ENCODE measurements at places on chromosomes 2 and 18.

GRCh38 chr2:59961746-59962145, 591.7 kb downstream of the BCL11A start:
- no peak for DNase-seq

GRCh38 chr2:61789807-61790602, 63.9 kb downstream of the FAM161A start:
- DNase-seq: no peak

DNA sequence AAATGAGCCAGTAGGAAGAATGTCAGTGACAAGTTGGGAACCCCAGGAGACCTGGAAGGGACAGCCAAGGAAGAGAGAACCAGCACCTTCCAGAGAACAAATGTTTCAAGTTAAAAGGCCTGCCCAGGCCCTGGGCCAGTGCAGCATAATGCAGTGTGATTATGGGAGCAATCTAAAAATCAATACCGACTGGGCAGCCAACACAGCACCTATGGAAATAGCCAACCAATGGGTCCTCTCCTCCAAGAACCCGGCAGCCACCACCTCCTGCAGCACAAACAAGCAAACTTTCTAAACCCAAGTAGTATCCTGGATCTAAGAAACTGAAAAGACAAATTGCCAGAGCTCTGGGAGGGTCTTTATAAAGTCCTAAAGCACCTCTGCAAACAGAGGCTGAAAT, 71.7 kb downstream of the CLHC1 start:
- no peak for DNase-seq

DNA sequence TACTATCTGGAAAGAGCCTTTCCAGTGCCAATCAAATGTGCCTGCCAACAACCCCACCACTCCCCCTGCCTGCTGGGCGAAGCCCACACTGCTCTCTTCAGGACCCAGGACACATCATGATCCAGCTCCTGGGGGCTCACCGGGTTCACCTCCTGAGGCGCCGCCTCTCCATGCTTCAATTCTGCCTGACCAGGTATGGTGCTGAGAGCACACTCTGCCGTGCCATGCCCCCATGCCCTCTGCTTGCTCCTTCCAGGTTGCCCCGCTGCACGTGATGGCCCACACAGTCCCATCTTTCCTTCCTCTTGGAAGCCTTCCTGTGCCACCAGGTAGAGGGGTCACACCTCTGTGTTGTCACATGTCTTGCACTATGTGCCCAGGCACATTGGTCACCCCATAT, 47.5 kb downstream of the ASB18 start:
- no peak for DNase-seq

- DNase-seq: no peak
These were observed 79.8 kb upstream of the FZD7 start for GRCh38 chr2:201953880-201954279.

- DNase-seq: no peak
These were observed 181.3 kb upstream of the AGAP1 start for GRCh38 chr2:235312571-235312970.

GRCh38 chr2:109452318-109453305, 161.2 kb downstream of the SEPTIN10 start:
- no peak for DNase-seq

DNA sequence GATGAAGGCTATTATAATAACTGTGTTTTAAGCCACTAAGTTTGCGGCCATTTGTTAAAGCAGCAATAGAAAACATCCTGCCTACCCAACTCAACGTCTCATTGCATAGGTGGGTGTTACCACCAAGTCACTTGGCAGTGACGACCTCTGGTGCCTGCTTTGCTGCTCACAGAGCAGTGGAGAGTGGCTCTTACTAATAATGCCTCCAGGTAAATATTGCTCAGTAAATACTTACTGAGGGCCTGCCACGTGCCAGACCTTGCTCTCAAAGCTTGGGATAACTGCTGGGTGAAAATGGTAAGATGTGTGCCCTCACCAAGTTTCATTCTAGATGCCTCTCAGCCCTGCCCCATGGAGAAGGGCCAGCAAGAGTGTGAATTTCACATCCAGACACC, 27.7 kb downstream of the ITGA6 start:
- no peak for DNase-seq

DNA sequence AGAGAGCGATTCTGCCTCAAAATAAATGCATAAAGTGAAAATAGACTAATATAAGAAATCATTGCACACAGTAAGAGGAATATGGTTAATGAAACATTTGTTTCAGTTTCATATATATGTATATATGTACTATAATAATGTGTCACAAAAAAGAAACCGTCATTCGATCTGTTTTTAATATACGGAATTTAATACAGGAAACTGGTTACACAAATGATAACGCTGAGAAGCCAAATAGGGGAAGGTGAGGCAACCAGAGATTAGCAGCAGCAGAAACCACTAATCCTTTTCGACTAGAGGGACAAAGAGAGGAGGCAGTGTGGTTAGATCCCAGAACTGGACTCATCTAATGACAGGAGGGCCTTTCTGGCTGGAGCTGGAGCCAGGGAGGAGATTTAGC, 64.2 kb upstream of the GREB1L start:
- DNase-seq: no peak

DNA sequence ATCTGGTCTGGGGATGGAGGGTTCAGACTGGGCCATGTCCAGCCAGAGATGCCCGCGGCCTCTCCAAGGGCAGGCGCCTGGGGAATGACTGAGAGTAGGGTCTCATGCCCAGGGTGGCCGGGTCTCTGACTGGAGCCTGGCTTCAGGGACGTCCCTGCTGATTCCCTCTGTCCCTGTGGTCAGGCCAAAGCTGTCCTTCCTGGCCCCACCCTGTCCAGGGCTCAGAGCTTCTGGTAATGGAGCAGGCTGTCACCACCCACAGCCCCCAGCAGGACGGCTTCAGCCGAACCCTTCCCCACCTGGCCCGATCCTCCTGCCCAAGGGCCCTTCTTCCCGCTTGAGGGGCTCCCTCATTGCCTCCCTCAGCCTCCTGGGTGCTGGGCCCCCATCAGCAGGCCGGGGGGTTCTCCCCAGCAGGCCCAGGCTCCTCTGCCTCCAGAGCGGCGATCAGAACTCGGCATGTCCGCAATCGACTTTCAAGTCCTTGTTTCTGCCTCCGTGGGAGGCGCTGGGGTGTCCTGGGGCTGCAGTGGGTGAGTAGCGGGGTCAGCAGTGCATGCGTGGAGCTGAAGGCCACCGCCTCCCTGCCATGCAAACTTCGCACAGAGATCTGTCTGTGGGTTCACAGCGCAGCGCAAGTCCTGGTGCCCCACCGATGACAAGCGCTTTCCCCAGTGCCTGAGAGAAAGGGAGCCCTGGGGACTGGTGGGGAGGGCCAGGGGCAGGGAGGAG, 18.3 kb downstream of the RAMP1 start:
- DNase-seq: no peak

GRCh38 chr2:169105476-169105875, 36.1 kb downstream of the DHRS9 start:
- DNase-seq: no peak

DNA sequence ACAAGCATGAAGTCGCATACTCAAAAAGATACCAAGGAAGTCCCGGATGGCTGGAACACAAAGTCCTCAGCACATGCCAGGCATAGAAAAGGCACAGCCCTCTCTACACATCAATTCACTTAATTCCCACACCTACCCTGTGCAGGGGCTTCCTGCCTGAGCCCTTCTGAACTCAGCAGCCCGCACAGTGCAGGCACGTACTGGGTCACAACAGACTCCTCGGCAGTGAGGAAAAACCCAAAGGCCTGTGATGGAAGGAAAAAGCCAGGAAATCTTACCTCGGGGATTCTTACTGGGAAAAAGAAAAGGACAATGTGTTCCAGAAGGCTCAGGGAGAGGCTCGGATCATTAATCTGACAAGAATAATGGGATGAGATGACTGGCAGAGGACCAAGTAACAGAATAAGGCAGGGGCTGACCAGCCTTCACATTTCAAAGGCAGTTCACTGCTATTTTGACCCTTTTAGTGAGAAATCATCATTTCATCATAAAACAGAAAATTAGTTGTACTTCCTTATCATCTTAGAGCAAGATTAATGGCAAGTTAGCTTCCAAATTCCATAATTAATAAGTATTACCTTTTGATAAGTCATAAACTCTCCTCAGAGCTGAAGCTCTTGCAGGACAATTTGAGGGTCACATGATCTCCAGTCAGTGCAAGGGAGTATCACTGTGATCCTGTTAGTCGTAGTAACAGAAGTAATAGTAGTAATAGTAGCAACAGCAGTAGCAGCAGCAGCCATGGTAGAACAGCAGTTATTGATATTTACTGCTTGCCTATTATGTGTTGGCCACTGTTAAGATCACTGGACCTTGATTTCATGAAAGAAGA, 87.4 kb downstream of the STK39 start:
- DNase-seq: no peak

DNA sequence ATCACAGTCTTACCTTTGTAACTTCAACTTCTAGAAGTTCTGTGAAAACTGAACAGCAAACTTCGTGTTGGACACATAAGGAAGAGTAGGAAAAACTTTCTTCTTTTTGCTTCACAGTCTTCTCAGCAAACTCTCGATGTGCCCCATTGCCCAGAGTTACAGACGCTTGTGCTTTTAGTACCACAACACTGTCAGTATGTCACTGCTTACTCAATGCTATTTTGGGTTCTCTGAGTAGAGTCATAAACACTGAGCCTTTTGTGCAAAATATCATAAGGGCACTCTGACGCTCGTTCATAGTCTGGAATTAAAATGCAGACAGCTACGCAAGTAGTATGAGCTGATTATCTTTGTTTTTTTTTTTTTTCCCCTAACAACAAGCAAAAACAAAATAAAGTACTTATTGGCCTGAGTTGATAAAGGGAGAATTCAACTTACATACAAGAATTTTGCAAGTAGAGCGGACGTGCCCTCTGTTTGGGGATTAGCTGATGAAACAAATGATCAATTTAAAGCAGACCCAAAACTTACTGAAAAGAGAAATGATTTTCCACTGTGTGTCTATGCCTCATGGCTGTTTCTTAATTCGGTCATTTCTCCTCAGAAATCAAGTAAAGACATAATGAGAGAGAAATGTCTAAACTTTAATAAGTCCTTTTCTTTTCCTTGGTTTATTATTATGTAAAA, at the start of gene CDH19:
Gene CDH19, minus strand, starts transcription at position 150 of the 687 bp plus-strand sequence. CDS start 31,886 bp downstream, outside the sequence.
- DNase-seq: no peak

GRCh38 chr2:112813280-112813966, 23.2 kb downstream of the IL1B start:
- DNase-seq: no peak

GRCh38 chr18:40041951-40042350, 1913.1 kb upstream of the PIK3C3 start:
- DNase-seq: no peak

- DNase-seq: no peak
These were observed 44.8 kb downstream of the ADCY3 start for GRCh38 chr2:24875272-24875671.

- DNase-seq: no peak
These were observed 2.1 kb downstream of the DPYSL5 start for GRCh38 chr2:26850000-26850431.

- no peak for DNase-seq
These were observed 79.9 kb downstream of the NYAP2 start for GRCh38 chr2:225479386-225479785.

- DNase-seq: no peak
These were observed 183.5 kb upstream of the ZNF521 start for GRCh38 chr18:25535495-25535894.

GRCh38 chr2:178479758-178480226, 465 bp upstream of the PLEKHA3 start:
- no peak for DNase-seq

DNA sequence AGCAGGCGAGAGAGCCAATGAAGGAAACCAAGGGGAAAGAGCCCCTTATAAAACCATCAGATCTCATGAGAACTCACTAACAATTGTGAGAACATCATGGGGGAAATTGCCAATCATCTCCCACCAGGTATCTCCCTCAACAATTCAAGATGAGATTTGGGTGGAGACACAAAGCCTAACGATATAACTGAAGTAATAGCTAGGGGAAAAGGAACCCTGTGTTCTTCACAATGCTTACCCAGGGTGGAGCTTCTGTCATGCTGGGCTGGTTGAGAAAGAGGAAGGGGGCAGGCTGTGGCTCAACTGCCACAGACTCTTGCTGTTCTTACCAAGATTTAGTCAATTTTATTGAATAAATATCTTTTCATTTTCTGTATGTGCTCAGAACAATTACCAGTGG, 392.1 kb upstream of the HS6ST1 start:
- no peak for DNase-seq

GRCh38 chr2:160471950-160472349, 21.7 kb downstream of the RBMS1 start:
- no peak for DNase-seq

DNA sequence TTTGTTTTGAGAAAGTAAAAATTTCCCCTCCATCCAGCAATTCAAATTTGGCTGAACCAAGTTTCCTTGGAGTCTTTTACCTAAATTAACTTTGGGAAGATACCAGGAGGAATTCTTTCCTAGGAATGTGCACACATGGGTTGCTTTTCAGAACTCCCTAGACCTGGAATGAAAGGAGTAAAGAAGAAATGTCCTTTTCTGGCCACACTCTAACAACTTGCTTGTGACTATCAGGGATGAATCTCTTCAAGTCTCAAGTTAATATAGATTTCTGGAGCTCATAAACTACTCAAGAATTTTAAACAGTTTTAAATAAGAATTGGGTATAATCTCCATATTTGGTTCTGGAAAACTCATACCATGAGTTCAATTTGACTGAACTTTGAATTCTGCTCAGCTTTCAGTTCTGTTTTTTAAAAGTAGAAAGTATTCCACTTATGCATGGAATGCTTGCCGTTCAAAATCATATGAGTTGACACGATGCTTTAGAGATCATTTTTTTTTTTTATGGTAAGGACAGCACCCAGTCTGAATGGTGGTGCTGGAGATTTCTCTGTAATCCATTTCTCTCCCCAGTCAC, 7.7 kb downstream of the RASGRP3 start:
- no peak for DNase-seq

GRCh38 chr2:41735006-41735405, 312.8 kb upstream of the PKDCC start:
- no peak for DNase-seq
